ENCODE measurements at places on chromosomes 11 and 22. TPM values are rescaled to one million over a fixed set of nuclear protein-coding genes. Genes with fewer than 3 reads are reported as not detected.

The GLYATL1 gene
- total RNA-seq = 1.4 TPM

The TMPRSS13 gene
- 2.2 TPM for total RNA-seq

DNA sequence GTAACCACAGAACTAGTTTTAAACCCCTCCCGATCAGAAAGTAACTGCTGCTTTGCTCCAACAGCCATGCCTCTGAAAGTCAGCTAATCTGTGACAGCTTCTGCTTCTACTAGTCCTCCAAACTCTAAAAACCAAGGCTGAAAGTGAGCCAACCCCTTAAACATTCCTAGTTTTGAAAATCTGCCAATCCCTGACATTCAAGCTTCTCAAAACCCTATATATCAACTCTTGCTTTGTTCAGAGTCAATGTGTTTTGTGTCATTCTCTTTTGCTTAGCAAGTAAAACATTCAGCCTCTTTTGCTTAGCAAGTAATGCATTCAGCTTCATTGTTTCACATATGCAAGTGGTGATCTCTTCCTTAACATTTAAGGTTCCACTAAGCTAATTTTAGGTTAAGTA is 56.9 kb downstream of the ATG16L2 start:
- peak; percentile 48 for DNase-seq

DNA sequence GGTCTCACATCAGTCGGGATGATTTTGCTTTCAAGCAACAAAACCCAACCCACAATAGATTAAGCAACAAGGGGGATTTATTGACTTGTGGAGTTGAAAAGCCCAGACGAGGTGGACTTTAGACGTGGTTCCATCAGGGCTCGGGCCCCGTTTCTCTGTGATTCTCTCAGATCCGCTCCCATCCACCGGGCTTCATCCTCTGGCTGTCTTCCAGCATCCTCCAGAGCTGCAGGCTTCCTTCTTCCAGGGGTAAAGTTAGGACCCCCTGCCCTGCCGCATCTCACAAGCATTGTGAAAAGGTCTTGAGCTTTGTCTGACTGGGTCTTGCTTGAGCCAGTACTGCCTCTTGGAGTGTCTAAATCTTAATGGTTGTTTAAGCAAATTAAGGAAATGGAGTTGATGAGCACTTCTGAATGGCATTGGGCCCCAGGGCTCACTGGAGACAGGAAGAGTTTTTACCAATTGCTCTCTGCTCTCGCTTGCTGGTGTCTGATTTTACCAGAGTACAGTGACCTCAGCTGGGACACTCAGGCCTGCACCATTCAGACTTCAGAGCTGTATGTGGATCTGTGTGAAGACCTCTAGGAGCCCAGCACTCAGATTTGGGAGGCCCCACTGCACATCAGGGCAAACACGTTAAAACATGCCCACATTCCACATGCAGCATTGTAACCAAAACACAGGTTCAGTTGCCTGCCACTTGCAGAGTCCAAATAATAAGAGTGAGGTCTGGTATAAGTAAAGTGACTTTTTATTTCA is 13.5 kb upstream of the FTH1 start:
- peak; percentile 29 for DNase-seq

- DNase-seq = peak; percentile 49
Measured at GRCh38 chr11:122071709-122072202, 44.3 kb downstream of the BLID start.

Data from tongue (tissue), 3 donors.